Central memory CD8-positive, alpha-beta T cell (primary cell): ENCODE measurements at places on chromosomes 16 and 17.

DNA sequence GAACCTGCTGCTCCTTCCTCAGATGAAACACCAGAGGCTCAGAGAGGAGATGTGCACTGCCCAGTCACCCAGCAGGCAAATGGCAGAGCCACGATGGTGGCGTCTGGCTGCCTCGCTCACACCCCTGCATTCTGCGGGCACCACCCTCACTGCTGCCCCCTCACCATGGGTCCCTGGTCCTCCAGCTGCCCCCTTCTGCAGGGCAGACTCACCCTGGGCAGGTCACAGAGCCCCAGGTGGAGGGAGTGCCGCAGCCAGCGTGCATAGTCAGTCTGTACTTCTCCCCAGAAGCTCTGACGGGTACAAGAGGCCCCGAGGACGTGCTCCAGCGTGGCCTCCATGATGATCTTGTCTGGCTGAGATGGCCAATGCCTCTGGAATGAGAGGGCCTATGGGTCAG is 52.9 kb downstream of the RMI2 start:
- DNase-seq, result no peak

DNA sequence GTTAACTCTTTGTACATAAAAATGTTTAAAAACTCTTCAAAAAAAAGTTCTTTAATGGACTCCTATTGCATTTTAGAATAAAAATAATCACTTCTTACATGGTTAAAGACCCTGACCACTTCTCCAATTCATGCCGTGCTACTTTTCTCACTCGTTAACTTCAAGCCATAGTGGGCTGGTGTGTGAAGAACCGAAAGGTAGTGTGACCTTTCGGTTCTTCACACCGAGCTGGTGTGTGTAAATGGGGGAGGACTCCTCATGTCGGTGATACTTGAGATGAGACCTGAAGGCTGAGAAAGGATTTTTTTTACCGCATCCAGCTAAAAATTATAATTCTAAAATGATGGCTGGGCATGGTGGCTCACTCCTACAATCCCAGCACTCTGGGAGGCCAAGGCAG is 22.1 kb downstream of the RFFL start:
- no peak for DNase-seq

GRCh38 chr16:85798901-85799496 is 345 bp downstream of the EMC8 start:
- DNase-seq, result peak; percentile 28

GRCh38 chr17:57292091-57292490 is 35.8 kb downstream of the MSI2 start:
- no peak for DNase-seq

GRCh38 chr17:19448341-19449268 is 37.6 kb downstream of the RNF112 start:
- DNase-seq, result no peak

DNA sequence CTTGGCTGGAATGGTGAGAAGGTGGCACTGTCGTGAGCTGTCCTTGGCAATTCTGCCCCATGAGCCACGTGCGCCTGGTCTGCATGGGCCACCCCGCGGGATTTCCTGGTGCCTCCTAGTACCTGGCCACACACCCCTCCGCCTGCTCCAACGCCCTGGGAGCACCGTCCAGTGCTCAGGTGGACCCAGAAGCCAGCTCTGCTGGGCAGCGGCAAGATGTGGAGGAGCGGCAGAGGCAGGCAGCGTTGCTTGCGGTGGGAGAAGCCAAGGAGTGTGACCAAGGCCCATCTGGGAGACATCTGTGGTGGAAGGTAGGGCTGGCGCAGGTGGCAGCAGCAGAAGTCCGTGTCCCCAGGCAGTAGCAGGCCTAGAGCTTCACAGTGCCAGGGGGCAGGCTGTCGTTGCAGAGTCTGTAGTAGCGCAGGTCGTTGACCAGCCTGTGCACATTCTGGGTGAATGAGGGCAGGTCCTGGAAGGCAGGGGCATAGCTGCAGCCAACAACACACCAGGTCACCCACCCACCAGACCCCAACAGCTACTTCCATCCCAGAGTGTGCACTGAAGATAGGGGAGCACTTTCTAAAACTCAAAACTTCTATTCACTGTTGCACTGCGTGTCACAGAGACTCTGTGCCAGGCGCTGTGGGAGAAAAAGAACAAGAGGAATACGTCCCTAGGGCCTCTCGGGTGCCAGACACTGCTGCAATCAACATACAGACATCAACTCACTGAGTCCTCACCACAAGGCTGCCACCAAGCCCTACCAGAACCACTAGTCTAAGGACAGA is 34.9 kb upstream of the GSG1L start:
- DNase-seq, result no peak

DNA sequence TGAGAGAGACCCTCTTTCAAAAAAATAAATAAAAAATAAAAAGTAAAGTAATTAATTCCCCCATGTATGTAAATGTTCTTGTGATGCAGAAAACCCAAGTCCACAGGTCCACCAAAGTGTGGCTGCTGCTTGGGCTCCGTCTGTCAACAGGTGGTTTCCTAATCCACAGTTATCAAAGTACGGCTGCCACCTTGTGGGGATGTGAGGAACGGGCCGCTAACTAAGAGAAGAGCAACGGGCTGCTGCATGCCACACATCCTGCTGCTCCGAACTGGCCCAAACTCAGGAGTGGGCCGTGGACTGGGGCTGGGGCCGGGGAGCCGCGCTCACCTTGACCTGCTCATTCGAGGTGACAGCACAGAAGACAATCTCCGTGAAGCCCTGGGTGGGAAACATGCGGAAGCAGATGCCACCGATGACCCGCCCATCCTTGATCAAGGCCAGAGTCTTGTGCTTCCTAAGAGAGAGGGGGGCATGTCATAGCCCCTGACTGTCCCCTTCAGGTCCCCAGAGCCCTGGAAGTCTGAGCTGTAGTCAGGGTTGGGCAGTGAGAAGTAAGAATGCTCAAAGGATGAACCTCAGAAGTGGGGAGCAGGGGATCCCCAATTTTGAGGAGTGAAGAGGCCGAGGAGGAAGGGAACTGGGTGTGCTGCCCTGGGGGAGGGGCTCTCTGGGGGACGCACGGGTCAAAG is 4.3 kb downstream of the KAT2A start:
- peak; percentile 83 for DNase-seq
